ENCODE measurements at places on chromosomes 2 and 18. TPM values are rescaled to one million over a fixed set of nuclear protein-coding genes. Genes with fewer than 3 reads are reported as not detected.

The ZNF521 gene
- 32.7 TPM for total RNA-seq

The GPAT2 gene
- 7.2 TPM for total RNA-seq

DNA sequence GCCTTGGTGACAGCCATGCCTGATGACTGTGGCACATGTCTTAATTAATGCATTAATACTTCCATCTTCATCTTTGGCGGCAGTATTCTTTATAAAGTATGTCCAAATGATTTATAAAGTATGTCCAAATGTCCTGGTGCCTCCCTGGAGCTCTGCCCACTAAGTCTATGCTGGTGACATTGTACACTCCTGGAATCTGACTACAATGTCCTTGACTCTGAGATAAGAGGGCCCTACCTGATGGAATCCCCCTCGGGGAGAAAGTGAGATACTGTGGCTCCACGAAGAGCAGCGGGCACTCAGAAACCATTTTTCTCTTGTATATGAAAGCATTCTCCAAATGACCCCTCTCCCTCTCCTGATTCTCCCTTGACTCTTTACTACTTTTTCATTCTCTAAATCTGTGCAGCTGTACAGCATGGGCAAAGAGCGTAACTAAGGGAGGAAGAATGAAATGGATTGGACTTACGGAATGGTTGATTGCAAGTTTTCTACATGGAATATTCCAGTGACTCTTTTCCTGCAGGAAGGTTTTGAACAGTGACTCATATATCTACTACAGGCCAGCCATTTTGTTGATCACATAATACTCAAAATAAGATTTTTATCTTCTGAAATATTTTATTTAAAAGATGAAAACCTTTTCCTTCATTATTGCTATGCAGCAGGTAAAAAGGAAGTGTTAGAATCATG lies 17.3 kb downstream of the RAB12 start:
- DNase-seq = no peak

- DNase-seq = no peak
Observed at GRCh38 chr2:86143307-86143706, 37.3 kb downstream of the PTCD3 start.

GRCh38 chr18:38445804-38446145 lies 880.2 kb upstream of the CELF4 start:
- no peak for DNase-seq

GRCh38 chr2:44897406-44897805 lies 44.1 kb upstream of the SIX3 start:
- no peak for DNase-seq

Measured in tibial nerve (tissue), 4 donors.